ENCODE measurements at places on chromosomes 11 and 22.

GRCh38 chr11:2549080-2549479, 104.3 kb downstream of the KCNQ1 start:
- no peaks in the 10 kb centered on the region for H3K36me3 ChIP-seq
- DNase-seq: no peak
- no peak overlapping the region for H3K4me3 ChIP-seq
- H3K4me1 ChIP-seq: no peaks in the 10 kb centered on the region

DNA sequence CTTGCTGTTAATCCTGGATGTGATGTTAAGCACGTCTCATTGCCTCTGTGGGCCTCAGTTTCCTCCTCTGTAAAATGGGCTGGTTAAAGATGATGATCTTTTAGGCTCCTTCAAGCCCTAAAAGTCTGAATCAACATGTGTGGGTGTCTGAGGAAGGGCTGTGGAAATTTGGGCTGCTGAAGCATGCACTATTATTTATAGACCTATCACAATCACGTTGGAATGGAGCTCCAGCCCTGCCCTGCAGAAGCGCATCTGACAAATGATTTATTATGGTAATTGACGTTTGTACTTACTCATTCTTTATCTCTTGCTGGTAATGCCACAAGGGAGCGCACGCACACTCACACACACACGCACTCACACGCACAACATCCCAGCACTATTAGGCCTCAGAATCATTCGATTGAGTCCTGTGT, 20.4 kb downstream of the P2RX3 start:
- H3K27ac ChIP-seq: no peak overlapping the region
- no peaks in the 10 kb centered on the region for H3K36me3 ChIP-seq
- H3K27me3 ChIP-seq: peaks cover 8% of the 10 kb centered on the region
- H3K4me1 ChIP-seq: peaks cover 15% of the 10 kb centered on the region
- H3K4me3 ChIP-seq: no peak overlapping the region

DNA sequence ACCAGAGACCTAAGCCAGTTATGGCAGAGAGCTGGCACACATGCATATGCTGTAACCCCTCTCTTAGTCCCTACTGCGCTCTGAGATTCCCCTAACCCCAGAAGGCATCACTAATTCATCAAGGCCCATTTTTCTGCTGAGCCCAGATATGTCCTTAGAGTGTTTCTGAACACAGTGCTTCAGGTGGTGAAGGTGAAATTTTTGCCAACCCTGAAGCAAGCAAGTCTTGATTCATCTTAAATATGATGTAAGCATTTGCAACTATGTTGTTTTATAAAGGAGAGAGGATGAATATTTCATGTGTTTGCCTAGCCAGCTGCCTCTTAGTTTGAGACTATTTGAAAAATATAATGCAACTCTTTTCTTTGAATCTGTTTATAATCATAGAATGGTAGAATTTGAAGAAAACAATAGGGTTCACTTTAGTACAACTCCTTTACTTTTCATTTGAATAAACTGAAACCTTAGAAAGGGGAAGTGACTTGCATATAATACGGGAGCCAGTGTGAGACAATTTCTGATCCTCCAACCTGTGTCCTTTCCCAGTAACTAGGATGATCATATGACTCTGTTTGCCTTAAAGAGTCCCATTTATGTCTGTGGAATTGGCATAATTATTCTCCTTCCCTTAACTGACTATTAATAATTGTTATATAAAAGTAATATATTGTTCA, 194.3 kb upstream of the MTNR1B start:
- H3K4me1 ChIP-seq: no peaks in the 10 kb centered on the region
- no peak overlapping the region for H3K27ac ChIP-seq
- no peaks in the 10 kb centered on the region for H3K27me3 ChIP-seq
- no peaks in the 10 kb centered on the region for H3K36me3 ChIP-seq
- no peak overlapping the region for H3K4me3 ChIP-seq

DNA sequence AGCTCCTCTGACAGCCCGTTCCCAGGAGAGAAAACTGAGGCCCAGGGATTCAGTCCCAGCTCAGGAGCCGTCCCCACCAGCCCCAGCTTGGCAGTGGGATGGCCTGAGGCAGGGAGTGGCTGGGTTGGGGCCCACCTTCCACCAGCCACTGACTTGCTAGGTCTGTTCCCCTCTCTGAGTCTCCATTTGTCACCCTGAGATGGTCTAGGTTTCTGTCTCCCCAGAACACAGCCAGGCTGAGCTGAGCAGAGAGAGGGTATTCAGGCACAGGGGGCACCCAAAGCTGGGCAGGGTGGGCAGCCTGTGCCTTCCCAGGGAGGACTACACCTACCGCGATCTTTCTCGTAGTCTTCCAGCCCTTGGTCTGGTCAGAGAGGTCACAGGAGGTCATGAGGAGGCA, 95.7 kb downstream of the PDE2A start:
- H3K4me3 ChIP-seq: no peak overlapping the region
- peaks cover 11% of the 10 kb centered on the region for H3K4me1 ChIP-seq
- DNase-seq: no peak
- H3K27ac ChIP-seq: no peak overlapping the region
- peaks cover 47% of the 10 kb centered on the region for H3K27me3 ChIP-seq

GRCh38 chr22:17647991-17648390, 9.4 kb downstream of the BCL2L13 start:
- H3K36me3 ChIP-seq: no peaks in the 10 kb centered on the region
- no peak for DNase-seq
- H3K4me1 ChIP-seq: no peaks in the 10 kb centered on the region

GRCh38 chr22:46233231-46233630, 16.9 kb downstream of the CDPF1 start:
- no peak overlapping the region for H3K27ac ChIP-seq
- no peaks in the 10 kb centered on the region for H3K4me1 ChIP-seq
- no peak for DNase-seq
- H3K27me3 ChIP-seq: no peaks in the 10 kb centered on the region
- H3K36me3 ChIP-seq: peaks cover 39% of the 10 kb centered on the region
- H3K4me3 ChIP-seq: no peak overlapping the region

Measured in HepG2 (cell line).